ENCODE measurements at places on chromosomes 16 and 17.

DNA sequence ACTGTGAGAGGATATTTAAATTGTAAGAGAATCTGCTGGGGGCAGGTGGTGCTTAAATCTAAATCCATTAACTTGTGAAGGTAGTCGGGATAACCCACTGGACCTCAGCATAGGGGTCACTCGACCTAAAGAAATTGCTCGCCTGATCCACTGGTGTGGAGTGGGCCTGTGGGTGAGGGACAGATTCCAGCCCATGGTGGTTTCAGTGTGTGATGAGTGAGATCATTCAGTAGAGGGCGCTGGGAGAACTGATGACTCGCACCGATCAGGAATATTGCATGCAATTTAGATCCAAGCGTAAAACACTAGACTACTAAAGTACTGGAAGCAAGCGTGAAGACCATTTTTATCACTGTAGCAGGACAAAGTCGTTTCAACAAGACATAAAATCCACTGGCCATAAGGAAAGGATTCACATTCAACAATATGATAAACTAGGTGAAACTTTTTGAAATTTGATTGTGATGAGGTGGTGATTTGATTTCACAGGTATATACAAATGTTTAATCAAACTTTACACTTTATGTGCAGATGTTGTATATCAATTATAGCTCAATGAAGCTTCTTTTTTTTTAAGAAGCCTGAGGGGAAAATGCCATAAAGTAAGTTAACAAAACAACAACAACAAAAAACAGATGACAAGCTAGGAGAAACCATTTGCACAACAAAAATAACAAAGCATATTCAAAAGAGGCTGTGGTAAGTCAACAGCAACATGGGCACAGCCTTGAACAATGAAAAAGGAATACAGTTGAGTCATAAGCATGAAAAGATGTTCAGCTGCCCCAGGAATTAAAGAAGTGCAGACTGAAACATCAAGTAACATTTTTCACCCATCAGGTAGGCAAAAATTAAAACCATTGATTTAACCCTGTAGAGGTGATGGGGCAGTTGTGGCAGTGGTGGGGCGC lies 7.5 kb upstream of the TMEM170A start:
- DNase-seq = peak; percentile 62

GRCh38 chr17:41782142-41782541 lies 4.4 kb downstream of the JUP start:
- no peak for DNase-seq

GRCh38 chr17:12422651-12423050 lies 243.0 kb upstream of the MYOCD start:
- DNase-seq = no peak

GRCh38 chr17:2406903-2407790 lies 6.3 kb upstream of the MNT start:
- peak; percentile 90 for DNase-seq

GRCh38 chr16:2883458-2883908 lies 468 bp downstream of the FLYWCH2 start:
- no peak for DNase-seq

GRCh38 chr16:59773330-59773729 lies 1039.2 kb upstream of the GOT2 start:
- DNase-seq = no peak

DNA sequence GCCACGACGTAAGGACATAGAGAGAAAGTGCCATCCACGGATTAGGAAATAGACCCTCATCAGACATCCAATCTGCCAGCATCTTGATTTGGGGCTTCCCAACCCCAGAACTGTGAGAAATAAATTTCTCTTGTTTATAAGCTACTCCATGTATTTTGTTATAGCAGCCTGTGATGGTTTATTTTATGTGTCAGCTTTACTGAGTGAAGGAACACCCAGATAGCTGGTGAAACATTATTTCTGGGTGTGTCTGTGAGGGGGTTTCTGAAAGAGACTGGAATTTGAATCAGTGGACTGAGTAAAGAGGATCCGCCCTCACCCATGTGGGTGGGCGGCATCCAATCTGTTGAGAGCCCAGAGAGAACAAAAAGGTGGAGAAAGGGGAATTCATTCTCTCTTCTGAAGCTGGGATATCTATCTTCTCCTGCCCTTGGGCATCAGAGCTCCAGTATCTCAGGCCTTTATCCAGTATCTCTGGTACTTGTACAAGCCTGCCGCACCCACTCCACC lies 131.5 kb upstream of the ANKFN1 start:
- no peak for DNase-seq

- no peak for DNase-seq
Observed at GRCh38 chr17:21177854-21178600, 35.9 kb downstream of the TMEM11 start.

GRCh38 chr17:64585146-64585545 lies 77.0 kb downstream of the SMURF2 start:
- DNase-seq = no peak

GRCh38 chr16:82055728-82056549 lies 20.9 kb downstream of the HSD17B2 start:
- DNase-seq = no peak

DNA sequence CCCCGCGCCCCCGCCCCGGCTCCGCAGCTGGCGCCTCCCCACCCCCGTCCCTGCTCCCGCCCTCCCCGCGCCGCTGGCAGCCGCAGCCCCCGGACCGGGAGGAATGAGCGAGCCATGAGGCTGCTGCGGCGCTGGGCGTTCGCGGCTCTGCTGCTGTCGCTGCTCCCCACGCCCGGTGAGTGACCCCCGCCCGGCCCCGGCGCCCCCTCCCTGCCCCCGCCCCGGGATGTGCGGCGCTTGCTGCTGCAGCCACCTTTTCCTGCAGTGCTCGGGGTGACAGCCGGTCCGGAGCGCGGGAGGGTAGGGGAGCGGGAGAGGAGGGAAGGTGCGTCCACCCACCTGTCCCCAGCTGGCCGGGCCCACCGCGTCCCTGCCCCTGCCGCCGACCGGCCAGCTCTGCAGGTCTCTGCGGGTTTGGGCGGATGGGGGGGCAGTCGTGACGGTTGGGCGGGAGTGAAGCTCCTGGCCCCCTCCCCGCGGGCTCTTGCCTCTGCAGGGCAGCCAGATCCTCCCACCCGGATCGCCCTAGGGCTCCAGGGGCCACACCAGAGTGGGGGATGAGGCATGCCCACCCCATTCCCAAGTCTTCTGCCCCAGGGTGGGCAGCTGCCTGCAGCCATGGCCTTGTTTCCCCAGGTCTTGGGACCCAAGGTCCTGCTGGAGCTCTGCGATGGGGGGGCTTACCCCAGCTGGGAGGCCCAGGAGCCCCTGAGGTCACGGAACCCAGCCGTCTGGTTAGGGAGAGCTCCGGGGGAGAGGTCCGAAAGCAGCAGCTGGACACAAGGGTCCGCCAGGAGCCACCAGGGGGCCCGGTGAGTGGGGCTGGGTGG lies 513 bp downstream of the ADAM11 start:
- DNase-seq = no peak

DNA sequence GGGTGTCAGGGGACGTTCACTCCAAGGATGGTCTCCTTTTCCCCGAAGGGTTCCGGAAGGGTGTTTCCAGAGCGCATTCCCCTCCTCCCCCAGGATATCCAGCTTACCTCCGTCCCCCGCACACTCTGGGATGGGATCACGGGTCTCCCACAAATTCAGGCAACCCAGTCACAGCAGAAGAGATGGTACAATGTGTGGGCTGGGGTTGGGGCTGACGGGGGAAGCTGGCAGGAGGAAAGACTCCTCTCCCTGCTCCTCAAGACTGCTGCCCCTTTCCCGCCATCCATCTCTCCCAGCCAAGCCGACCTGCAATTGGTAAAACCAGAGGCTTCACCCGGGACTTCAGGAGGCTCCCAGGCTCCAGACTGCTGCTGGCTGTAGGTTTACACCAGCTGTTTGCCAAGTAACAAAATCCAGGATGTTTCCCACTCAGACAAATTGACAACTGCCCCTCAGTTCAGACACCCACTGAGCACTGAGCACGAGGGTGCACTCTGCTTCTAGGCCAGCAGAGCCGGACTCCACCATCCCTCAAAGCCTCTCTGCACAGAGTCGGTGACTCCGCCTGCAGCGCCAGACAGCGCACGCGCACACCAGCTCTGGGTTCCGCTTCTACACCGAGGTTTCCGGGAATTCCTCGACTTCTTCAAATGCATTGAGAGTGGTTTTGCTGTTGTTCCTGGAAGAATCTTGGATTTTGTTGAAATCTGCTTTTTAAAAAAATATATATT lies 37.7 kb downstream of the ASPA start:
- DNase-seq = no peak

- DNase-seq = no peak
Observed at GRCh38 chr17:17379197-17379991, 76.2 kb downstream of the NT5M start.

DNA sequence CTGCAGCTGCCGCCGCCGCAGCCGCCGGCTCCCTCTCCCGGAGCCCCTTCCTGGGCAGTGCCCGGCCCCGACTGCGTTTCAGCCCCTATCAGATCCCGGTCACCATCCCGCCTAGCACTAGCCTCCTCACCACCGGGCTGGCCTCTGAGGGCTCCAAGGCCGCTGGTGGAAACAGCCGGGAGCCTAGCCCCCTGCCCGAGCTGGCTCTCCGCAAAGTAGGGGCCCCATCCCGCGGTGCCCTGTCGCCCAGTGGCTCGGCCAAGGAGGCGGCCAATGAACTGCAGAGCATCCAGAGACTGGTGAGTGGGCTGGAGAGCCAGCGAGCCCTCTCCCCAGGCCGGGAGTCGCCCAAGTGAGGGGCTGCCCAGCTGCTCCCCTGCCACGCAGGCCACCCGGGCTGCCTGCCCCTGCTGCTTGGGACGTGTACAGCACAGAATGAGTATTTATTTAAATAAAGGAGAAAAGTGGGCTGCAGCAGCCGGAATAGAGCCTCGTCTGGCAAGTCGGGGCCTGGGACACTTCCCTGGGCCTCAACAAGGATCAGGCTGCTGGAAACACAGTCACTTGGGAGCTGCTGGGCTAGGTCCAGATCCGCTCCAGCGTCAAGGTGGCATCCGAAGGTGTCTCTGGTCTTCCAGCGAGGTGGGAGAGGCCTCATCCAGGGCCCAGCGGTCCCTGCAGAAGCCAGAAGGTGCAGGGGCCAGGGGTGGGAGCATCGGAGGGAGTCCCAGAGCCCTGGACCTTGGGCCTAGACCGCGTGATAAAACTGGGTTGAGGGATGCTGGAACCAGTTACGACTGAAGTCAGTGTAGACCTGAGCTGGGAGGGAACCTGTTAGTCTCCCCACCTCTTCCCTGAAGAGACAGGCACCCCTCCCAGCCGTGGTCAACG lies 8.8 kb downstream of the TBX2 start:
- no peak for DNase-seq

DNA sequence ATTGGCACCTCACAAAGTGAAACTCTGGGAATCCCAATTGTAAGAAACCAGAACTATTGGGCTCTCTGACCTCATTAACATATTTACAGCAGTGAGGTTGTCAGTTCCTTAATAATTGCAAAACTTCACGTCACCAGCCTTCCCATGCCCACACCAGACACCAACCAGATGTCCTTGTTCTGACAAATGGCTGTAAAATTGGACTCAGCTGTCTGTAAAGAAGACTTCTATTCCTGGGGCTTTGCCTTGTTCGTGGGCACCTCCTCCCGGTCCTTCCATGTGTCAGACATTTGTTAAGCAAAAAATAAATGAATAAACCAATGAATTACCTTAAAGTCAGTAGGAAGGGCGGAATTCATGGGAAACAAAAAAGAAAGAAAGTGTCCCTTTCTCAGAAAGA lies 284.3 kb upstream of the CDH11 start:
- DNase-seq = no peak

DNA sequence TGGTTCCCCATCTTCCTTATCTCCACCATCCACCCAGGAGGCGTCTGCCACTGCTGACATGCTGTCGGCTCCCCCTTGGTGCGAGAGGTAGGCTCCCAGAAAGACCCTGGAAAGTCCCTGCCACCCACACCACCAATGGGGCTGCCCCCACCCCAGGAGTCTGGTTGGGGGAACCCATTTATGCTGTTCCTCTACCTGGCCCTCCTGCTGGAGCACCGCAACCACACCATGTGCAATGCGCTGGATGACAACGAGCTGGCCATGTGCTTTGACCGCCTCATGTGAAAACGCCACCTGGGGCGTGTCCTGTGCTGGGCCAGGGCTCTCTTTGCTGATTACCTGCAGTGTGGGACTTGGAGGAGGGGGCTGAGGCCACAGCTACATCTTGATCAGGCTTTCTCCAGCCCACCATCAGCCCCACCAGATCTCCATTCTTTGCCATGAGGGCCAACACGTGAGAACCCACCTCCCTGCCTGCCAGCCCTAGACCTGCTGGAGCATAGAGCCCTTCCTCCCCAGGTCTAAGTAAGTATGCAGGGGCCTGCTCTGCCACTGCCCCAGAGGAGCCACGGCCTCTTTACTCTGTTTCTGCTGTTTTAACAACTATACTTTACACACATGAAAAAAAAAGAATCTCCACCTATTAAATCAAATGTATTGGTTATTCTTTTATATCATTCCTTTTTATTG lies 7.9 kb upstream of the ALDH3A1 start:
- no peak for DNase-seq

GRCh38 chr17:59371416-59372100 lies 40.1 kb downstream of the YPEL2 start:
- no peak for DNase-seq

DNA sequence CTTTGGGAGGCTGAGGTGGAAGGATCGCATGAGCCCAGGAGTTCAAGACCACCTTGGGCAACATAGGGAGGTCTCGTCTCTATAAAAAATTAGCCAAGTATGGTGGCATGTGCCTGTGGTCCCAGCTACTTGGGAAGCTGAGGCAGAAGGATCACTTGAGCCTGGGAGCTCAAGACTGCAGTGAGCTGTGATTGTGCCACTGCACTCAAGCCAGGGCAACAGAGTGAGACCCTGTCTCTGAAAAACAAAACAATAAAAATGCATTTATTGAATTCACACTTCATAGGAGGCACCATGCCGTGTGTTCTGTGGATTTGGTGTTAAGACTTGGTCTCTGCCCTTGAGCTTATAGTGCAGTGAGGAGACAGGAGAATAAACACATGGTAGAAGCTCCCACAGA lies 2.4 kb downstream of the TBC1D24 start:
- DNase-seq = no peak

DNA sequence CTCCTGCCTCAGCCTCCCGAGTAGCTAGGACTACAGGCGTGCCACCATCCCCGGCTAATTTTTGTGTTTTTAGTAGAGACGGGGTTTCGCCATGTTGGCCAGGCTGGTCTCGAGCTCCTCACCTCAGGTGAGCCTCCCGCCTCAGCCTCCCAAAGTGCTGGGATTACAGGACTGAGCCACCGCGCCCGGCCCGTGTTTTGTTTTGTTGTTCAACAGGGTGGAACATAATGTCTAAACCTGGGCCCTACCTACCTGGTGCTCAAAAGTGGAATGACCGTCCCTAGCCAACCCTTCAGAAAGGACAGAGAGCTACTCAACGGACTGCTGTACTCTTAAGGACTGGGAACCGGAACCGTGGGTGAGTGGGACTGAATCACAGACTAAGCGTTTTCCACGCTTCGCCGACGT lies 772 bp upstream of the KIF22 start:
- no peak for DNase-seq

DNA sequence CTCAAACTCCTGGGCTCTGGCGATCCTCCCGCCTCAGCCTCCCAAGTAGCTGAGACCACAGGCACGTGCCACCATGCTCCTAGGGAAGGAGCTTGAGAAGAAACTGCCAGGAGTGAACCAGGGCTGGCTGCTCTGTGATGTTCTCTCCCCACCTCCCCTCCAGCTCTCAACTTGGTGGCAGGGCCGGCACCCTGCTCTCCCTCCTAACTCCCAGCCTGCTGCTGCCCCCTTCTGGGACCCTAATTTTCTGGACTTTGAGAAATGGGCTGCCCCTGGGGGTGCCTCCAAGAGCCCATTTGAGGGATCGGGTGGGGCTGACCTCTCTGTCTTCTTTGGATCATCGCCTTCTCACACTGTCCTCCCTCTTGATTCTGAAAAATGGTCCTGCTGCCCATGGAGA lies 14.9 kb upstream of the STAT3 start:
- no peak for DNase-seq
